ENCODE measurements at places on chromosomes 7 and 10.
A peak's percentile ranks its signal among the peaks of the same experiment; 100 is the strongest.

GRCh38 chr10:78028438-78029268, 662 bp downstream of the POLR3A start:
- peaks cover 10% of the 10 kb centered on the region for H3K36me3 ChIP-seq
- H3K27me3 ChIP-seq: no peaks in the 10 kb centered on the region
- H3K27ac ChIP-seq: peak overlapping the region; percentile 99

GRCh38 chr10:47291682-47292081, 8.3 kb upstream of the GDF10 start:
- H3K4me3 ChIP-seq: no peak overlapping the region
- peaks cover 17% of the 10 kb centered on the region for H3K27me3 ChIP-seq
- H3K4me1 ChIP-seq: peaks cover 7% of the 10 kb centered on the region
- H3K27ac ChIP-seq: no peak overlapping the region
- no peak for DNase-seq

- H3K36me3 ChIP-seq: peaks cover 10% of the 10 kb centered on the region
- H3K27me3 ChIP-seq: no peaks in the 10 kb centered on the region
- peak overlapping the region; percentile 9 for H3K4me3 ChIP-seq
- no peak for DNase-seq
Measured at GRCh38 chr10:80512031-80512526, 25.6 kb upstream of the SH2D4B start.

DNA sequence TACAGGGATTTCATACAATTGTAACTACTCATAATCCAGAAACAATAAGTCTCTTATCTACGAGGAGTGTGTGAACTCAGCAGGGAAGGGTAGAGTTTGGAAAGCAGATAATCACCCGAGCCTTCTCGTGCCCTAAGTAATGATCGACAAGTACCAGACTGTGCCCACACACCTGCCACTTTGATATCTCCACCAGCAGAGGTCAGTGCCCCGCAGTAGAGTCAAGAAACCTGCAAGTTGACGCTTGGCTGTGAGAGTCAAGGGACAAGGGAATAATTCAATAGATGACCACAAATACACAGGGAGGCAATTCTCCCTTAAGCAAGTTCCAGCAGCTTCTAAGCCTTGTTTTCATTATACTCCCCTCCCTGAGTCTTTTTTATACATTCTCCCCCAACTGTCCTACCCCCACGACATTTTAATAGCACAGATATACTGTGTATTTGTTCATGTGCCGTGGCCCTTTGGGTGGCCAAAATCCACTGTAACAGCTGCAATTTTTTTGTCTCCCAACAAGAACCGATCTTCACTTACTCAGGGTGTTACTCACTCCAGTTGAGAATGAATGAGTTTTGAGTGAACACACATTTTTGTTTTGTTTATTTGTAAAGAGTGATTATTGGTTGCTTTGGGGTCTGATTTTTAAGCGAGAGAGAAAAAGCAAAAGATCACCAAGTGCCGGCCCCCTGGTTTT, 106.9 kb upstream of the RHEB start:
- H3K27me3 ChIP-seq: no peaks in the 10 kb centered on the region
- DNase-seq: no peak
- H3K4me3 ChIP-seq: no peak overlapping the region
- H3K36me3 ChIP-seq: peaks cover 2% of the 10 kb centered on the region

- peaks cover 20% of the 10 kb centered on the region for H3K4me1 ChIP-seq
- peaks cover 66% of the 10 kb centered on the region for H3K27me3 ChIP-seq
- H3K4me3 ChIP-seq: no peak overlapping the region
- H3K27ac ChIP-seq: no peak overlapping the region
Measured at GRCh38 chr10:21514818-21515351, 10.6 kb downstream of the SKIDA1 start.

- no peak for DNase-seq
- peak overlapping the region; percentile 59 for H3K27ac ChIP-seq
- no peaks in the 10 kb centered on the region for H3K27me3 ChIP-seq
- no peak overlapping the region for H3K4me3 ChIP-seq
Measured at GRCh38 chr10:98394851-98395440, 20.0 kb downstream of the PYROXD2 start.

- peaks cover 82% of the 10 kb centered on the region for H3K27me3 ChIP-seq
- no peak overlapping the region for H3K27ac ChIP-seq
- H3K4me1 ChIP-seq: peaks cover 11% of the 10 kb centered on the region
Measured at GRCh38 chr10:71396084-71396710, 523 bp upstream of the CDH23 start.

- DNase-seq: no peak
- peaks cover 13% of the 10 kb centered on the region for H3K4me1 ChIP-seq
- no peak overlapping the region for H3K27ac ChIP-seq
- H3K4me3 ChIP-seq: peak overlapping the region; percentile 63
- H3K27me3 ChIP-seq: peaks cover 55% of the 10 kb centered on the region
Measured at GRCh38 chr7:25858525-25859411, 293.2 kb upstream of the NFE2L3 start.

- H3K27me3 ChIP-seq: no peaks in the 10 kb centered on the region
- no peaks in the 10 kb centered on the region for H3K36me3 ChIP-seq
- no peak overlapping the region for H3K4me3 ChIP-seq
- H3K4me1 ChIP-seq: peaks cover 4% of the 10 kb centered on the region
- no peak for DNase-seq
- H3K27ac ChIP-seq: peak overlapping the region; percentile 6
Measured at GRCh38 chr7:70355198-70356020, 757.1 kb downstream of the AUTS2 start.

GRCh38 chr7:6479067-6479466, 31.3 kb upstream of the DAGLB start:
- H3K27me3 ChIP-seq: no peaks in the 10 kb centered on the region
- H3K27ac ChIP-seq: no peak overlapping the region
- no peaks in the 10 kb centered on the region for H3K36me3 ChIP-seq
- H3K4me1 ChIP-seq: peaks cover 51% of the 10 kb centered on the region
- no peak overlapping the region for H3K4me3 ChIP-seq

- DNase-seq: no peak
- no peak overlapping the region for H3K4me3 ChIP-seq
- H3K27me3 ChIP-seq: peaks cover 14% of the 10 kb centered on the region
- no peaks in the 10 kb centered on the region for H3K36me3 ChIP-seq
- H3K27ac ChIP-seq: no peak overlapping the region
Measured at GRCh38 chr10:44929356-44930255, 18.5 kb downstream of the TMEM72 start.

- no peak overlapping the region for H3K27ac ChIP-seq
- H3K4me3 ChIP-seq: no peak overlapping the region
- H3K4me1 ChIP-seq: no peaks in the 10 kb centered on the region
- no peak for DNase-seq
- no peaks in the 10 kb centered on the region for H3K36me3 ChIP-seq
- no peaks in the 10 kb centered on the region for H3K27me3 ChIP-seq
Measured at GRCh38 chr7:69847921-69848612, 249.8 kb downstream of the AUTS2 start.

DNA sequence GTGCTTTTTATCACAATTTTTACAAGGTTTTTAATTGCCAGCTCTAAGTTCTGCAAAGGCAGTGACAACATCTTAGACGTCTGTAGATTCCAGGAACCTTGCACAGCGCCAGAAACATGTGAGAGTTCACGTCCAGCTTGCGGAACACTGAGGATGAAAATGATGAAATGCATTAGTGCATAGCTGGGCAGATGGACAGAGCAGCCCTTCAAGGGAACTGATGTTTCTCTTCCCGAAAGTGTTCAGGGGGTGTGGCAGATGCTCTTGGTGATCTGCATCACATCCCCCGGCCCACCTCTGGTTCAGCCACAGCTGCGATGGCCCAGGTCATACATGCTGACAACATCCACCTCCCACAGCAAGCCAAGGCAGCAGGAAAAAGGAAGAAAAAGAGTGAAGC, 40.9 kb downstream of the ITIH5 start:
- DNase-seq: no peak
- no peaks in the 10 kb centered on the region for H3K4me1 ChIP-seq
- no peak overlapping the region for H3K4me3 ChIP-seq
- H3K27me3 ChIP-seq: peaks cover 37% of the 10 kb centered on the region
- H3K27ac ChIP-seq: no peak overlapping the region

DNA sequence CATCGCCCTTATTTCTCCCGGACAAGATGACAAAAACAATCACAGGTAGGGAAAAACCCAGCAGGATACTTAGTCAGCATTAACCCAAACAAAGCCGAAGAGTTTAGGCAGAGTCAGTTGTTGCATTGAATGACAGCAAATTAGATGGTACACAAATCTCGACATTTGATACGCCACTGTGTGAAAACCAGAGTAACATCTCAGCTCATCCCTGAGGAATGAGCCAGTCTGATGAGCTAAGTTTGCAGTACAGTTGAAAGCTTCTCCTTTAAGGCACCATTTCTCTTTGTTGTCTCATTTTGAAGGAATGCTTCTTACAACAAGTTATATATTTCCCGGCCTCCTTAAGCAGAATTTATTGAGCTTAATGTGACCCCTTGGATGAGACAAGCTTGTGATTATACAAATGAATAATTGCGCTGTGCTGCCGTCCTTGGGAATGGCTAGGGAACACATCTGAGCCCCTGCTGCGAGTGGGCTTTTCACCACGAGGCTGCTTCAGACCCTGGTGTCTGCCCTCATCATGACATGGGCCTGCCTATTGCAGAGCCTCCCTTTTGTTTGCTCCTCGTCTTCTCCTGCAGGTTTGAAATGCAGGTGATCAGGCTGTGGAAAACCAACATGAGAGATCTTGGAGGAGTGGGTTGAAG, 137.3 kb downstream of the CELF2 start:
- peaks cover 69% of the 10 kb centered on the region for H3K4me1 ChIP-seq
- no peaks in the 10 kb centered on the region for H3K36me3 ChIP-seq
- H3K27me3 ChIP-seq: no peaks in the 10 kb centered on the region
- peak overlapping the region; percentile 99 for H3K27ac ChIP-seq

- no peaks in the 10 kb centered on the region for H3K4me1 ChIP-seq
- no peaks in the 10 kb centered on the region for H3K36me3 ChIP-seq
- H3K27me3 ChIP-seq: no peaks in the 10 kb centered on the region
- DNase-seq: no peak
- no peak overlapping the region for H3K4me3 ChIP-seq
Measured at GRCh38 chr7:118312966-118313365, 88.5 kb downstream of the ANKRD7 start.

DNA sequence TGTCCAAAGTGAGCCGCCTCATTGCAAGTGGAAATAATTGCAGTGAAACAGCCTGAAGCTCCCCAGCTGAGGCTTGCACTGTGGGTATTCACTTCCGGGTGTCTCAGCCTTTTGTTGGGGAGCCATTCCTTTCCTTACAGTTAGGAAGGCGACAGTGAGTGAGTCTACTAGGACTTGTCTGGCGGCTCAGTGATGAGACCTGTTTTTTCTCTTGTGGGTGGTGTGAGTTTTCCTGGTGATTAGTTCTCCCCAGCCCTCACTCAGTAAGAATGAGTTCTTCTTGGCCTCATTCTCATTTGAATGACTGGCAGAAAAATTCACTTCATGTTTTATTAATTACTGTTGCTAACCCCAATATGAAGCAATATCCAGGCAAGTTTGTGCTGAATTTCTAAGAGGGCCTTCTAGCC, 2.6 kb downstream of the PGAM1 start:
- no peak for DNase-seq
- H3K27me3 ChIP-seq: no peaks in the 10 kb centered on the region
- H3K36me3 ChIP-seq: peaks cover 3% of the 10 kb centered on the region
- H3K4me3 ChIP-seq: peak overlapping the region; percentile 90
- peak overlapping the region; percentile 94 for H3K27ac ChIP-seq

DNA sequence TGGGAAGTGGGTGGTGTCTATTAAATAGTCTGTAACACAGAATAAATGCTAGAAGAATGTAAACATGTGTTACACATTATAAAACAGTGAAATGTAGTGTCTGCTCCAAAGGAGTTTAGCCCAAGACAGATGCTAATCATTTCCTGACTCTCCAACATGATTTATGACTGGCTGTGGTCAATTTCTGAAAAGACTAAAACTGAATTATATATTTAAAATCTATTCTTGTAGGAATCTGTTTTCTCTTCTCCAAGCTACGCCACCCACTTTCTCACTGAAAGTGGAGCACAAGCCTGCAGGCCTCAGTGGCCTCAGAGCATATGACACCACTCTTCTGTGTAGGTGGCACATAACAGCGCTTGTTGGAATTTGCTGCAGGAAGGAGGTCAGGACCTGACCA, 44.4 kb downstream of the CTTNBP2 start:
- no peaks in the 10 kb centered on the region for H3K36me3 ChIP-seq
- H3K4me3 ChIP-seq: no peak overlapping the region
- no peak for DNase-seq
- peaks cover 11% of the 10 kb centered on the region for H3K27me3 ChIP-seq
- no peaks in the 10 kb centered on the region for H3K4me1 ChIP-seq

DNA sequence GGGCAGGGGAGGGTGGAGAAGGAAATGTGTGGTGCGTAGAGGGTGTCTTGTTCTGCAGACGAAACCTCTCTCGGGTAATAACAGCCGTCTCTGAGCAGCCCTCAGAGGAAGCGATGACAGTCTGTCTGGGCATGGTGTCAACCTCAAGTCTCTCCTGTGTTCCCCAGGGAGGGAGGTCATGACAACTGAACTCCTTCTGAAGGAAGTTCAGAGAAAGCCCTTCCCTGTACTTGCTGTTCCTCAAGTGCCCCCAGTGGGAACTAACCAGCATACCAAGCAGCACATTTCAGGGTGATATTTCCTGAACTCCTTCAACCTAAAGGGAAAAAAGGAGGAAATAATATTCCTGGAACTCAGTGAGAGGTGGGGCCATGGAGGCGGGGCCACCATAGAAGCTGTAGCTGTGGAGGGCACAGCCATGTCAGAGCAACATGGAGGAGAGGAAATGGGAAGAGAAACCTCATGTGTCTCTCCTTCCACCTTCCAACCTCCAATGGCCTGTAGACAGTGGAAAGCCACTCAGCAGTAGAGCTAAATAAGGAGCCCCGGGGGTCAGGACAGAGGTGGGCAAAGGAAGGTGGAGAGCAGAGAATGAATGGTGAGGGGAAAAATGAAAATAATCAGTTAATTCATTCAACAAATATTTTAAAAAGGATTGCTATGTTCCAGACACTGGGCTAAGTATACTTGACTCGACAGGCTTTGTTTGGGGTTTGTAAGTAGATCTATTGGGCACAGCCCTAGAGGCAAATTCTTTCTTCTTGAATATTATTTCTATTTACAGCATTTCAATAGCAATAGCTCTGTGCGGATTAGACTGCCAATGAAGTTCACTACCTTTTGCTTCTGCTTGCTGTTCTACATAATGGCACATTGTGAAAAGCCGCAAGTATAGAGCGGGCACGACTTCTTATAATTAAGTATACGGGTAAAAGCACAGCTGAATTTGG, 61.0 kb upstream of the AOAH start:
- peak; percentile 38 for DNase-seq
- peak overlapping the region; percentile 98 for H3K27ac ChIP-seq
- H3K27me3 ChIP-seq: no peaks in the 10 kb centered on the region
- peak overlapping the region; percentile 69 for H3K4me3 ChIP-seq

GRCh38 chr10:38050212-38050611, 39.7 kb downstream of the ZNF33A start:
- no peaks in the 10 kb centered on the region for H3K27me3 ChIP-seq
- H3K36me3 ChIP-seq: peaks cover 14% of the 10 kb centered on the region
- no peak for DNase-seq
- no peaks in the 10 kb centered on the region for H3K4me1 ChIP-seq
- H3K27ac ChIP-seq: no peak overlapping the region

GRCh38 chr7:30162133-30162532, 27.3 kb downstream of the MTURN start:
- DNase-seq: no peak
- peaks cover 24% of the 10 kb centered on the region for H3K4me1 ChIP-seq
- peaks cover 4% of the 10 kb centered on the region for H3K27me3 ChIP-seq
- no peak overlapping the region for H3K4me3 ChIP-seq
- peaks cover 4% of the 10 kb centered on the region for H3K36me3 ChIP-seq

Measured in T-helper 17 cell (primary cell).